H9 (cell line): ENCODE measurements at places on chromosomes 2 and 18.
A peak's percentile ranks its signal among the peaks of the same experiment; 100 is the strongest.

- no peaks in the 10 kb centered on the region for H3K36me3 ChIP-seq
- no peak overlapping the region for H3K27ac ChIP-seq
- no peaks in the 10 kb centered on the region for H3K27me3 ChIP-seq
- peak; percentile 6 for DNase-seq
- no peak overlapping the region for H3K4me3 ChIP-seq
- no peaks in the 10 kb centered on the region for H3K4me1 ChIP-seq
These were observed 2.8 kb downstream of the TEX51 start for GRCh38 chr2:126901459-126901858.

DNA sequence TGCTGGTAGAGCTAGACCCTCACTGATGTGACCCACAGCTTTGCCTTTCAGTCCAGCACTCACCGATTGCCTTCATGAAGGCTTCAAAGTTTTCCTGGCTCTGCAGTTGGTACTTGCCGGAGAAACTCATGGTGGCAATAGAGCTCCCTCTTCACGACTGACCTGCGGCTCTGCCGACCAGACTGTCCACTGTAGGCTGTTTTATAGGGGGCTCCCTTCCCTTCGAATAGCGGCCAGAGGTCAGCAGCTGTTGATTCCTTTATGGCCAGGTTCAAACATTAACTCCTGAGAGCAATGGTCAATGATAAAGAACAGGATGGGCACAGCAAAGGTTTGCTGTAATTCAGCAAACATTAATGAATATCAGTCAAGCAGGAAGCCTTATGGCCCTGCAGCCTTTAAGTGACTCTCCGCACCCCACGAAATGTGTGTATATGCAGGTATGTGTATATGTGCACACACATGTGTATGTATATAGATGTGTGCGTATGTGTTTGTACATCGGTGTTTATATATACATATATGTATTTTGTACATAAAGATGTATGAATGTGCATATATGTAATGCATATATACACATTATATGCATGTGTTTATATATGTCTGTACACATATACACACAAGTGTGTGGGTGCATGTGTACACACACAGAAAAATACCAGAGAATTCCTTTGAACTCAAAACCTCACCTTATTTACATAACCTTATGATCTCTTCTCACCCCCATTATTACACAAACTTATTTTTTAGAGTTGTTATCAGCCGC, at the start of gene FABP1:
TSS of gene FABP1 (minus strand) at position 175 of the 766 bp plus-strand sequence. CDS start at position 130, 45 bp downstream.
- H3K4me1 ChIP-seq = no peaks in the 10 kb centered on the region
- no peak for DNase-seq
- no peak within 1 kb of the TSS for H3K4me3 ChIP-seq
- H3K27ac ChIP-seq = no peak within 1 kb of the TSS
- no peaks in the 10 kb centered on the region for H3K27me3 ChIP-seq

DNA sequence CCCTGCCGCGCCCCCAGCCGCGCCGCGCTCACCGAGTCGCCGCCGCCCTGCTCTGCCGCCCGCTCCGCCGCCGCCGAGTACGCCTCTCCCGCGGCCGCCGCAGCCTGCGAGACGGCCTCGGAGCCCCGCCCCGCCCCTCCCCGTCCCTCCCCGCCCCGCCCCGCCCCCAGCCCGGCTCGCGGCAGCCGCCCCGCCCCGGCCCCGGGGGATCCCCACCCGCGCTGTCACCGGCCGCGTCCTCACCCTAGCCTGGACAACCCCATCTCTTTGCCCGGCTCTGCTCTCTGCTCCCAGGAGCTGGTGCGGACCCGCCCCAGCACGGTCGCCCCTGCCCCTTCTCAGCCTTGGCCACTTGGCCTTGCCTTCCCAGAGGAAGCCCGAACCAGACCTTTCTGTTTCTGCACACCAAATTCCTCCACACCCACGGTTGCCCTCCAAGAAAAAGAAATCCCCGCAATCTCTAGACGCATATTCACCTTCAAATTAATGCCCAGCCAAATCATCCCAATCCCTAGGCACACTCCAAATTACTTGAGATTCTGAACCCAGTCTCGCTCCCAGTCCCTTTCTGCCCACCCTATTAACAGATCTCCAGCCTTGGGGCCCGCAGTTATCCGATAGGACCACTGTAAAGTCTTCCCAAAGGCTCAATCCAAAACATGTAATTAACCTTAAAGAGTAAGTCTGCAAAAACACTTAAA, at the start of gene CYRIA:
TSS of gene CYRIA (minus strand) at position 87 of the 701 bp plus-strand sequence. CDS start 77,715 bp downstream, outside the sequence.
- H3K4me3 ChIP-seq = peak within 1 kb of the TSS; percentile 72
- peak; percentile 61 for DNase-seq
- H3K27me3 ChIP-seq = peaks cover 4% of the 10 kb centered on the region; the same call in 1 of the 2 replicates

- H3K27ac ChIP-seq = no peak overlapping the region
- H3K4me1 ChIP-seq = no peaks in the 10 kb centered on the region; the same call in 1 of the 2 replicates
- H3K4me3 ChIP-seq = no peak overlapping the region
- no peaks in the 10 kb centered on the region for H3K36me3 ChIP-seq
- H3K27me3 ChIP-seq = no peaks in the 10 kb centered on the region
- no peak for DNase-seq
These were observed 34.8 kb upstream of the LAMA1 start for GRCh38 chr18:7152440-7152839.

DNA sequence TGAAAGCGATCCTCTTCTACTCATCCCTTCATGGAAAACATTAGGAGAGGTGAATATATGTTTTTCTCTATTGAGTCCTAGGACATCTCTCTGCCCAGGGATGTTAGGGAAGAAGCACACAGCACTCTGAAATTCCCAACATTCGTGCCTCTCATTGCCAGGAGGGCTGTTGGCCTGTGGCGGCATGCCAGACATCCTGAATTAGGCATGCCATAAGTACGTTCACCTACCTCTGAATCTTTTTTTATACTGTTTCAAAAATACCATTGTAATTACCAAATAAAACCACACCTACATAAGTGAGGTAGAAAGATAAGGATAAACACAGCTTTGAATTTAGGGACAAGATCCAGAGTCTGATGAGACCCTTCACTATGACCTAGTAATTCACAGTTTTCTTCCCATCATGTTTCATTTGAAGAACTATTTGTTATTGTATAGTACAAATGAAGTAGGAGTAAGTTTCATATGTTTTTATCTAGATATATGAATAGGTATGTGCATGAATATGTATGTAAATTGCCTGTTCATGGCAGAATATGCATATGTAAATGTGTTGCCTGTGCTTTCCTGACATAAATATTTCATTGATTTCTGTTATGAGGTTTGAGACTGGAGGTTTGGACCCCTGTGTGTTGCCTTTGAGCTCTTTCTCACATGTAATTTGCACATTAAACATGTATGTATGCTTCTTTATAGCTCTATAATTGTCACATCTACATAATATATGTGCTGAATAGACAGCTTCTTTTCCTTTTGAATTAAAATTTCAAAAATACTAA, 66.6 kb upstream of the STAM2 start:
- no peak overlapping the region for H3K27ac ChIP-seq
- H3K27me3 ChIP-seq = no peaks in the 10 kb centered on the region
- H3K4me3 ChIP-seq = no peak overlapping the region
- H3K4me1 ChIP-seq = no peaks in the 10 kb centered on the region
- DNase-seq = no peak

DNA sequence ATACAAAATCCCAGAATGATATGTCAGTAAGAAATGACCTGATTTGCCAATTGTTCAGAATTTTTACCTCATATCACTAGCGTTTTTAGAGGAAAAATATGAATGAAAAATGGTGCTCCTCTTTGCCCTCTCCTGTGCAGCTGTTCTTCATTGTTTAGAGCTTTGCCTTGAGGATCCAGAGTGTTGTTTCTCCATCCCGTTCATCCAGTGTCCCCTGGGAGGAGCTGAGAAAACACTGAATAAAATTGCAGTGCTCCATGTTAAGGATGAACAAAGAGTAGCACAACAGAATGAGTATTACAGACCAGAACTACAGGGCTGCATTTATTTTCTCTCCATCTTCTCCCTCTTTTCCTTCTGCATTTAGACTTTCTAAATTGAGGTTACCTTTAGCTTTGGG, 133.1 kb downstream of the ADCYAP1 start:
- H3K27ac ChIP-seq = no peak overlapping the region
- no peak for DNase-seq
- H3K36me3 ChIP-seq = peaks cover 11% of the 10 kb centered on the region
- H3K4me1 ChIP-seq = no peaks in the 10 kb centered on the region
- no peak overlapping the region for H3K4me3 ChIP-seq

DNA sequence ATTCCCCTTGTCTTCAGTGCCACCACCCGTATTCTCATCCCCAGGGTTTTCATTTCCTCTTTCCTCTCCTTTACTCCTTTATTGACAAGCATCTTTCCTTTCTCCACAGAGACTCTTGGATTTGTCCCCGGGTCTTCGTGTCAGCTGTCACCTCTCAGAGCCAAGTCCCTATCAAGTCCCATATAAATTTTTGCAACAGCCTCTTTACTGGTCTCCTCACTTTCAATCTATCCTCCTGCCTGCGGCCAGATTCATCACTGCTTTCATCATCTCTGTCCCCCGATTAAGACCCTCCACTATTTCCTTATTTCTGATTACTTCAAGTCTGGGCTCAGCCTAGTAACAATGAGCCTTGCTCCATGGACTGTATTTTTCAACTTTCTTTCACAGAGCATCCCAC, 113.8 kb downstream of the CTAGE1 start:
- DNase-seq = no peak
- H3K4me1 ChIP-seq = no peaks in the 10 kb centered on the region
- H3K27me3 ChIP-seq = no peaks in the 10 kb centered on the region
- no peak overlapping the region for H3K4me3 ChIP-seq
- H3K36me3 ChIP-seq = no peaks in the 10 kb centered on the region
- H3K27ac ChIP-seq = no peak overlapping the region

DNA sequence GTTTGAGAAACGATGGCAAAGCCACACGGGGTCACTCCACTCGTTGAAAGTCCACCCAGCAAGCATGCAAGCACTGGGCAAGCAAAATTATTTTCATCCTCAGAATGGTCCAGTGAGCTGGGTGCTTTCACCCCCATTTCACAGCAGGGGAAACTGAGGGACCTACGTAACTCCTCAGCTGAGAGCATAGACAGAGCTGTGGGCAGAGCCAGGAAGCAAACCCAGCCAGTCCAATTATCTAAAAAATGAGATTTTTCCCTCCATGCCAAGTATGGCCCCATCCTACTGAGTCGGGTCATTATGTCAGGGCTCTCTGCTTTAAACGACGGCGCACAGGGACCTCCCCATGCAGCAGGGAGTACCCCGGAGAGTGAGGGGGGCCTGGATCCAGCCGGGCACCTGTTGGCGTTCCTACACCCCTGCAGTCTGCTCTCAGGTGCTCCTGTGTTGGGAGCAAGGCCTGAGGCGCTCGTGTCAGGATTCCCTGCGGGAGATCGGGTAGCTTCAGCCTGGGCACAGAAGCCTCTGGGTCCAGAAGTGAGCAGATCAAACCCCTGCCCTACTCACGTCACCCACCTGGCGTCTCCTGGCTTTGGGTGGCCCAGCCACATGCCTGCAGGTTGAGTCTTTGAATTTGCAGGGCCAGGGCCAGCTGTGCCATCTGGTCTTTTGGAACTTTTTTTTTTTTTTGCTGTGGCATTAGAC, 17.3 kb downstream of the TWIST2 start:
- no peaks in the 10 kb centered on the region for H3K27me3 ChIP-seq
- no peak overlapping the region for H3K4me3 ChIP-seq
- no peak for DNase-seq
- H3K36me3 ChIP-seq = peaks cover 1% of the 10 kb centered on the region; the same call in 1 of the 3 replicates
- no peak overlapping the region for H3K27ac ChIP-seq
- H3K4me1 ChIP-seq = 0 out of 2 replicates have a peak, but pooled peaks cover 2% of the 10 kb centered on the region

DNA sequence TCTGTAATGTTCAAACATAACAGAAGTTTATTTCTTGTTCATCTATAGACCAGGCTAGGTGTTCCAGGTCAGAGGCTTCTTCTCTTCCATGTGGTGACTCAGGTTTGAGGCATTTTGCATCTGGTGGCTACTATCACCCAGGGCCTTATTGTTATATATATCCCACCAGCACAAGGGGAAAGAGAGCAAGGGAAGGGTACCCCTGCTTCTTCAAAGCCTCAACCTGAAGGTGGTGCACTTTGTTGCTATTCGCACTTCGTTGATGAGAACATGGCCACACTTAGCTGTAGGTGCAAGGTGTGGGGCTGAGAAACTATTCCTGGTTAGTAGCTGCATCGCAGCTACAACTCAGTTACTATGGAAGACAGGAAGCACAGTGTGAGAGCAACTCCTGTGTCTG, 27.4 kb upstream of the SLC3A1 start:
- H3K36me3 ChIP-seq = no peaks in the 10 kb centered on the region
- DNase-seq = peak; percentile 67
- no peaks in the 10 kb centered on the region for H3K27me3 ChIP-seq
- H3K27ac ChIP-seq = no peak overlapping the region
- peaks cover 2% of the 10 kb centered on the region; the same call in 1 of the 2 replicates for H3K4me1 ChIP-seq
- no peak overlapping the region for H3K4me3 ChIP-seq

DNA sequence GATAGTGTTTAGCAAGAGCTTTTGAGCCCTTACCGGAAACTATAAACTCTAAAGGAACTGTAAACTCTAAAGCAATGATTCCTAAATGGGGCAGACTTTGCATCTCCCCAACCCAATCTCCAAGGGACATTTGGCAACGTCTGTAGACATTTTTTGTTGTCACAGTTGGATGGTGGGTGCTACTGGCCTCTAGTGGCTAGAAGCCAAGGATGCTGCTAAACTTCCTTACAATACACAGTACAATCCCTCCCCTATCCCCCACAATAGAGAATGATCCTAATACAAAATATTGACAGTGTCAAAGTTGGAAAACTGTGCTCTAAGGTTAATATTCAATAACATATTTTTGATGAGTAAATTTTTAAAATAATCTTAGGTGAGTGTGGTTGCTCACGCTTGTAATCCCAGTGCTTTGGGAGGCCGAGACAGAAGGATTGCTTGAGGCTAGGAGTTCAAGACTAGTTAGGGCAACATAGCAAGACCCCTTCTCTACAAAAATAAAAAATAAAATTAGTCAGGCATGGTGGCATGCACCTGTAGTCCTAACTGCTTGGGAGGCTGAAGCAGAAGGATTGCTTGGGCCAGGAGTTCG, 66.7 kb downstream of the PTPN4 start:
- no peak overlapping the region for H3K27ac ChIP-seq
- no peaks in the 10 kb centered on the region for H3K27me3 ChIP-seq
- H3K36me3 ChIP-seq = peaks cover 23% of the 10 kb centered on the region
- H3K4me3 ChIP-seq = no peak overlapping the region
- H3K4me1 ChIP-seq = no peaks in the 10 kb centered on the region
- DNase-seq = no peak

- H3K27ac ChIP-seq = no peak overlapping the region
- no peaks in the 10 kb centered on the region for H3K27me3 ChIP-seq
- H3K36me3 ChIP-seq = no peaks in the 10 kb centered on the region
- H3K4me3 ChIP-seq = no peak overlapping the region
- no peaks in the 10 kb centered on the region for H3K4me1 ChIP-seq
- DNase-seq = no peak
These were observed 32.9 kb upstream of the GCG start for GRCh38 chr2:162184821-162185450.

GRCh38 chr2:176753752-176754474, 458.7 kb upstream of the HNRNPA3 start:
- peaks cover 3% of the 10 kb centered on the region; the same call in 2 of the 3 replicates for H3K36me3 ChIP-seq
- H3K4me1 ChIP-seq = no peaks in the 10 kb centered on the region
- H3K4me3 ChIP-seq = no peak overlapping the region
- H3K27me3 ChIP-seq = no peaks in the 10 kb centered on the region; the same call in 1 of the 2 replicates
- no peak overlapping the region for H3K27ac ChIP-seq
